ENCODE measurements at places on chromosomes 4 and X. TPM values are rescaled to one million over a fixed set of nuclear protein-coding genes. Genes with fewer than 3 reads are reported as not detected.

Gene SYNPO2
- polyA plus RNA-seq, result 15.0 TPM

Gene IL2RG
- polyA plus RNA-seq, result 7.0 TPM

Gene VCX3B
- not detected for polyA plus RNA-seq

DNA sequence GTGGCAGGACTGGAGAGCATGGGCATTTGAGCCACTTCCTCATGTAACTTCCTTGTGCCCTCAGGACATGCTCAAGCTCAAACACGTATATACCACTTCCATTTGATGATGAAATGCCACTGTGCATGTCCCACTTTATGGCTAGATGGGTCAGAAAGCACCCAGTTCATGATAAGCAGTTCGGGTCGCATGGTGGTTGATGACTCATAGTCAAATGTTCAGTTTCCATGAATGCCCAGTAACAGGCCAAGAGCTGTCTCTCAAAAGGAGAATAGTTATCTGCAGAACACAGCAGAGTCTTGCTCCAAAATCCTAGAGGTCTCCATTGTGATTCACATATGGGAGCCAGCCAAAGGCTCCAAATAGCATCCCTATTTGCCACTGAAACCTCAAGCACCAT is 48.9 kb upstream of the SPIN3 start:
- DNase-seq, result no peak

Gene KLB
- 0.16 TPM for polyA plus RNA-seq

GRCh38 chr4:15706646-15707362 is 3.9 kb downstream of the BST1 start:
- DNase-seq, result no peak

GRCh38 chr4:100569196-100569595 is 51.4 kb upstream of the EMCN start:
- no peak for DNase-seq

Gene SLC7A11
- polyA plus RNA-seq, result 0.07 TPM

GRCh38 chr4:86338989-86339388 is 20.9 kb downstream of the MAPK10 start:
- DNase-seq, result no peak

DNA sequence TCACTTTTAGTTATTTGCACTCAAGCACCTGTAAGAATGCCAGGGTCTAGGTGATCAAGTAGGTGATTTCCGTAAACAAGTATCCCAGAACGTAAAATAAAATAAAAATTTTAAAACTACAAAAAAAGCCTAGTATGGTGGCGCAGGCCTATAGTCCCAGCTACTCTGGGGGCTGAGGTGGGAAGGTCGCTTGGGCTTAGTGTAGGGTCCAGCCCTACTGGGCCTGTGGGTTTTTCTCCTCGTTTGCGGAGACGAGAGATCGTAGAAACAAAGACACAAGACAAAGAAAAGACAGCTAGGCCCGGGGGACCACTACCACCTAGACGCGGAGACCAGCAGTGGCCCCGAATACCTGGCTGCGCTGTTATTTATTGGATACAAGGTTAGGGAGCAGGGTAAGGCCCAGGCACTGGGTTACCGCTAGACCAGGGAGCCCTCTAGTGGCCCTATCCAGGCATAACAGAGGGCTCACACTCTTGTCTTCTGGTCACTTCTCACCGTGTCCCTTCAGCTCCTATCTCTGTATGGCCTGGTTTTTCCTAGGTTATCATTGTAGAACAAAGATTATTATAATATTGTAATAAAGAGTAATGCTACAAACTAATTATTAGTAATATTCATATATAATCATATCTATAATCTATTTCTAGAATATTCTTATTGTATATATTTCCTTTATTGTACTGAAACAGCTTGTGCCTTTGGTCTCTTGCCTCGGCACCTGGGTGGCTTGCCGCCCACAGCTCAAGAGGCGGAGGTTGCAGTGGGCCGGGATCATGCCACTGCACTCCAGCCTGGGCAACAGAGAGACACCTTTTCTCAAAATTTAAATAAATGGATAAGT is 38.4 kb downstream of the SAGE1 start:
- peak; percentile 48 for DNase-seq

Gene CFAP99
- polyA plus RNA-seq, result 3.3 TPM

DNA sequence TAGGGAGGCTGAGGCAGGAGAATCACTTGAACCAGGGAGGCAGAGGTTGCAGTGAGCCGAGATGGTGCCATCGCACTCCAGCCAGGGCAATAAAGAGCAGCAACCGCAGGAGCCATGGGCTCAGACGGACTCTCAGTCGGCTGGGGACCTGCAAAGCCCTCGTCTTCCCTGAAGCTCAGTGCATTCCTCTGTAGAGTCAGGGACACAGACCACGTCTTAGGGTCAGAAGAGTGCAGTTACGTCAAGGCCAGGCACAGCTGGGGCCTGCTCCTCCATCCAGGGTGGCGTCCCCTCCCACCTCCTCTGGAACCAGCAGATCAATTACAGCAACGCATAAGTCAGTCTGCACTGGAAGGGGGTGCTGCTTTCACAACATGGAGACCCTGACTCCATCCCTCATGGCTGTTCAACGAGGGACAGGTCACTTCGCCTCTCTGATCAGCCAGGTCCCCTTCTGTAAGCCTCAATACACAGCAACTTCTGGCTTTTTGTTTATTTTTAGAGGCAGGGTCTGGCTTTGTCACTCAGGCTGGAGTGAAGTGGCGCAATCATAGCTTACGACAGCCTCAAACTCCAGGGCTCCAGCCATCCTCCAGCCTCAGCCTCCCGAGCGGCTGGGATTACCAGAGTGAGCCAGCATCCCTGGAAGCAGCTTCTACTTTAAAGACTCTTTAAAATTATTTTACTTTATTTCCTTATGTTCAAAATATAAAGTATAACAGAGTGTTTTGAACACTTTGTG is 76.4 kb downstream of the ZFYVE28 start:
- no peak for DNase-seq

Gene PWWP3B
- polyA plus RNA-seq, result 8.7 TPM

DNA sequence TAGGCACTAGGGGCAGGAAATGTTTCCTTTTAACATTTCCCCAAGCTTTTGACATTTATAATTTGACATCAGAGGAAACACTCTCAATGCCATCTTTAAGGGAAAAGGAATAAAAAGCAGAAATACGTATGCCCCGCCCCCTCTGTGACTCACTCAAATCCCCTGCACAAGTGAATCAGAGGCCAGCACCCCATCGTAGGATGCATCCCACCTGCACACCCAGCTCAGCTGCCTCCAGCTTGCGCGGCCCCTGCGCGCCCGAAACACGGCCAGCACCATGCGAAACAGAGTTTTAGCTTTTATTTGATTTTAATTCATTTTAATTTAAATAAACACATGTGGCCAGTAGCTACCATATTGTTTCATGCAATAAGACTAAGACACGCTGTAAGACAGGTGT is 29.5 kb downstream of the ABLIM2 start:
- DNase-seq, result no peak
